CD4-positive, alpha-beta T cell treated with Interleukin-6 at 100 ng/mL for 8 hours (primary cell): ENCODE measurements at places on chromosomes 7 and 10.

- DNase-seq: no peak
Observed at GRCh38 chr7:70177166-70177565, 578.9 kb downstream of the AUTS2 start.

DNA sequence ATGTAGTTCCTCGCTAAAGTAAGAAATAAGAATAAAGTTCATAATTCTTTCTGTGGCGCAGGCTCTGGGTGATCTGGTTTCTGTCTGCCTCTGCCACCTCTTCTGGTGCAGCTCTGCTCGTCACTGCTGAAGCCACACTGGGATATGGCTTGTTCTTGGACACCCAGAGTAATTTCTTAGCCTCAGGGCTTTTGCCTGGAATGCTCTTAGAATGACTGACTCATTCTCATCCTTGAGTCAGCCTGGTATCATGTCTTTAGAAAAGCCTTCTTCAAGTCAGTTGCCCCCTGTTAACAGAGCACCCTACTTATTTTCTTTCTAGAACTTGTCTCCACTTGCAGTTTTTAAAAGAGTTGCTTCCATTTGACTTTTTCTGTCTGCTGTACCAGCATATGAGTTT is 2.0 kb downstream of the ZSCAN25 start:
- no peak for DNase-seq

- no peak for DNase-seq
Observed at GRCh38 chr10:78798976-78799730, 269.6 kb upstream of the ZMIZ1 start.

GRCh38 chr7:111198255-111198654 is 107.3 kb downstream of the LRRN3 start:
- DNase-seq: no peak

GRCh38 chr7:2170576-2171521 is 61.9 kb downstream of the MAD1L1 start:
- DNase-seq: no peak

DNA sequence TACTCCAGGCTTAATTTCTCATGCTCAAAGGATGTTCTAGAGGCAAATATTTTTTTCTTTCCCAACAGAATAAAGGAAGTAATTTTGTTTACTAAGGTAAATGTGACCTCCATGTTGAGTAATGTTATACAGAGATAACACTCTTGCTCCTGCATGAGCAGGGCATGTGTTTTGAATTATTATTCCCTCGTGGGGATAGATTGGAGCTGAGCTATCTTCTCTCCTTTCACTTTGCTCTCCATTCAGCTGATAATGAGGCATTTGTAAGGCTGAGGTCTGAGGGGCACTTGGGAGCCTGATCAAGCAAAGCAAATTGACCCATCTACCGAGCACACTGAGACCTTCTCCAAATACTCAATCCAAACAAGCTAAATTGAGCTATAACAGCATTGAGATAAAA is 50.7 kb upstream of the GHITM start:
- DNase-seq: no peak

- no peak for DNase-seq
Observed at GRCh38 chr7:69211739-69212138, 386.5 kb upstream of the AUTS2 start.

GRCh38 chr10:50963063-50963462 is 77.6 kb upstream of the A1CF start:
- DNase-seq: no peak

DNA sequence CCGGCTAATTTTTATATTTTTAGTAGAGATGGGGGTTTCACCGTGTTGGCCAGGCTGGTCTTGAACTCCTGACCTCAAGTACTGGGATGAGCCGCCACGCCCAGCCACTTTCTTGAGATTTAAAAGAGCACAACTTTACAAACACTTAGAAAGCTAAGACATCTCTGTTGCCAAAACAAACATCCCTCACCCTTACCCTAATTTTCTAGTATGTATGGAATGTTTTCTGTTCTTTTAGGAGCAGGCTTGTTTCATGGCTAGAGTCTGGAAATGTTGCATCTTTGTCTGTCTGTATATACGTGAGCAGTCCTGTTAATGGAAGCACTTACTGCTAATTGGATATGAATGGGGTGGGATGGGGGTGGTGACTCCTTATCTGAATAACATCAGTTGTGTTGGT is 2.9 kb downstream of the OLAH start:
- DNase-seq: no peak

GRCh38 chr10:13729586-13730305 is 143.0 kb downstream of the PRPF18 start:
- DNase-seq: no peak

- no peak for DNase-seq
Observed at GRCh38 chr10:60877061-60877776, 66.8 kb downstream of the RHOBTB1 start.

GRCh38 chr10:1464881-1465417 is 272.4 kb downstream of the ADARB2 start:
- no peak for DNase-seq

- DNase-seq: no peak
Observed at GRCh38 chr10:108785011-108785410, 1138.3 kb downstream of the XPNPEP1 start.
